ENCODE measurements at places on chromosomes 3 and 15.

GRCh38 chr3:170848292-170848917, 21.6 kb downstream of the RPL22L1 start:
- no peak for DNase-seq

DNA sequence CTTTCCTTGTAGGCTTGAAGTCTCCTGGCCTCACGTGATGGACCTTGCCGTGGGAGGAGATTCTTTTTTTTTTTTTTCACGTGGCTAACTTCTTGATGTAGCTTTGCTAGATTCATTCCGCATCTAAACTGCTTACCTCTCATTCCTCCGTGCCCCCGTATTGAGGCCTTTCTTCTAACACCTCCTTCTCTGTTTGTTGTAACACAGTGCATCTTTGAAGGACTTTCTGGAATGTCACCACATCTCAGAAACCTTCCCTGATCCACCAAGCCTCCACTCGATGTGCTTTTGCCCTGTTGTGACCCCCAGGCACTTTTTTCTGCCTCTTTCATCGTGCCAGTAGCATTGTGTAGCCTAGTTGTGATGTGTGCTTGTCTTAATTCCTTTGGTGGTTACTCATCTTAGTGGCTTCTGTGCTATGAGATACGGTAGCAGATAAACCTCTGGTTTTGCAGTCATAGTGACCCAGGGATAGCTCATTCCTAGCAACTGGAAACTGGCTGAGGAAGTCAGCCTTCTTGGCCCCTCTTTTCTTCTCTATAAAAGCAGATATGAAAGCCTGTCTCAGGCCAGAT, 1.6 kb upstream of the BNC1 start:
- no peak for DNase-seq

DNA sequence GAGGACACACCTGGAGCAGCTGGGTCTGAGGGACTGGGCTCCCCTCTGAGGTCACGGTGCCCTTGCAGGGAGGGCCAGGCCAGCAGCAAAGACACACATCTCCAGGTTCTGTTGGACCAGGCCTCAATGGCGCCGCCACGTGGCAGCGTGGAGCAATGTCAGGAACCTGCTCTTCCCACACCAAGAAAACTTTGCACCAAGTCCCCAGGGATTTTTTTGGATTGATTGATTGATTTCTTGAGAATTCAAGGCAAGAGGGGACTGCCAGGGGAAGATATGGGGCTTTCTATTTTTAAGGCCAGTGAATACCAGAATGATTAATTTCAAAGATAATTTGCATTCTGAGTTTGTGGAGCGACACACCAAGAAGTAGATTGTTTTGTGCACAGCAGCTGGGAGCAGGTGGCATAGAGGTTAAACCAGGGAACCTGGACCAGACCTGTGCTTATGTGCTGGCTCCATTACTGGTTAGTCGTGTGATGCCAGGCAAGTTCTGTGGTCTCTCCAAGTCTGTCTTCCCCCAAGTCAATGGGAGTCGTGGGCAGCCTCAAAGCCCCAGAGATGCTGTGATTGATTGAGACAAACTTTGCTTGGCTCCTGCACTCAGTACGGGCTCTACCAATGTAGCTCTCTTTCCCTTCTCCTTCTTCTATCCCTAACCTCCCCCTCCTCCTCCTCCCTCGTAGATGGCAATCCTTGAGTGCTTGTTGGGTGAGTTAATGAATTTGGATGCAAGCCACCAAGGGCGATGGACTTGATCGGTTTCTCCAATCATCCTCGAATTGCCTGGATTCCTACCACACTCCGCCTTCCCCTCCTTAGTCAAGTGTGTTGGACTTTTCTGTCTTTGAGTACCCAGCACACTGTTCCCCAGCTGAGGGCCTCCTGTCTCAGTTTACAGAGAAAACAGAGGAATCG, 96.2 kb upstream of the TRPM1 start:
- DNase-seq: no peak

GRCh38 chr3:128178782-128179483, 25.7 kb downstream of the EEFSEC start:
- no peak for DNase-seq

DNA sequence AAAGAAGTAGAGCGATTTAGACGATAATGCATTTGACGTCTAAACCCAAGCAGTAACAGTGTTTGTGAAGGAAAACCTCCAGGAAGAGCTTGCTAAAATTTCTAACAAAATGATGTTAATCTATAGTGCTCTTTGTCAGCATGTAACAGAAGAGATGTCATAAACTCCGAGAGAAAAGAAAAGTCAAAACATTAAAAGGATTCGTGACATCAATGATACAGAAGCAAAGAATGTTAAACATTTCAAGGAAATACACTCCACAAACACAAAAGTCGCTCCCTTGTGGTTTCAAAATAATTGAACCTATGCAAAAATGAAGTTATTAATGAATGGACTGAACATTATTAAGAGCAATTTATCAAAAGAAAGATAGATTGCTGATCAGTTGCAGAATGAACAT, 27.9 kb downstream of the AADAC start:
- DNase-seq: no peak

GRCh38 chr3:72629191-72629631, 219.0 kb downstream of the SHQ1 start:
- no peak for DNase-seq

DNA sequence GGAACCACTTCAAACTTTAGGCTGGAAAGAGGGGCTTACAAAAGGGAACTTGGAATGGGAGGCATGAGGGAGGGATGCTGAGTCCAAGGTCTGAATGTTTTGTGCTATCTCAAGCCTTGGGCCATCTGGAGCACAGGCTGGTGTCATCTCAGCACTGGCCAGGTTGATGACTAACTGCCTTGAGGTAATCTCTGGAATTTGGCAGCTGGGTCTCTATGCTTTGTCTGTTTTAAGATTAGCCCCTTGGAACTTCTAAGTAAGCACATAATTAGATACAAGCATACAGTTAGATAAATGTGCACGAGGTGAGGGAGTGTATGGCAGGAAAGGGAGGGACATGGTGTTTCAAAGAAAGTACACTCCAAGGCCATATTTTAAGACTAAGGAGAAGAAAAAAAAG, 252.4 kb upstream of the CCDC54 start:
- no peak for DNase-seq

DNA sequence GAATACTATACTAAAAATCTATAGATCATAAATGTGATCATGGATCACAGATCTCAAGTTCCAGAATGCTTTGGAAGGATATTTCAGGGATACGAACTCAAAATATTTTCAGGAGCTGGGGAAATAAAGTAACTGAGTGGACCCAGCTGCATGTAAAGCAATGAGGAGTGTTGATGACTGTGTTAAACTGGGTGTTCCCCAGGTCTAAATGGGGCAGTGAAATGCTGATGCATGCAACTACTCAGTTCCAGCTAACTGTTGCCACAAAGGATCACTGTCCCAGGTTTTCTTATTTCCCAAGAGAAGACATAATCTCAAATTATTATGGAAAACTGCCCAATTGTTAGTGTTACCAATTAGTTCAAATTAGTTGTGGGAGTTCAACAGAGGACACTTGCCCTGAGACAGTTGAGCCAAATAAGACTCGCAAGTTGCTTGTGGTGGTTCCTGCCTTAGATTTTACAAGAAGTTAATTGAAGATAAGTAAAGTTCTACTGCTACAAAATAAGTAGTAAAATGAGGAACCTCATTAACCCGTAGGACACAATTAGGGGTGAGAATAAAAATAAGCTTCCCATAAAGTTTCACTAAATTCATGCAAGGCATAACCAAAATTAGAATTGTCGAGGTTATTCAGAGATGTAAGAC, 66.3 kb upstream of the IL12A start:
- DNase-seq: no peak

DNA sequence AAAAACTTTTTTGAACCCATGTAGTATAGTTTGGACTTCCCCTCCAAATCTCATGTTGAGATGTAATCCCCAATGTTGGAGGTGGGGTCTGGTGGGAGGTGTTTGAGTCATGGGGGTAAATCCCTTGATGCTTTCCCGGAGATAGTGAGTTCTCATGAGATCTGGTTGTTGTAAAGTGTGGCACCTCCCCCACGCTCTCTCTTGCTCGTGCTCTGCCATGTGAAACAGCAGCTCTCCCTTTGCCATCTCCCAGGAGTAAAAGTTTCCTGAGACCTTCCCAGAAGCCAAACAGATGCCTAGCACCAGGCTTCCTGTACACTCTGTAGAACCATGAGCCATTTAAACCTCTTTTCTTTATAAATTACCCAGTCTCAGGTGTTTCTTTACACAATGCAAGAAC, 16.0 kb upstream of the RNU6-1 start:
- DNase-seq: no peak

DNA sequence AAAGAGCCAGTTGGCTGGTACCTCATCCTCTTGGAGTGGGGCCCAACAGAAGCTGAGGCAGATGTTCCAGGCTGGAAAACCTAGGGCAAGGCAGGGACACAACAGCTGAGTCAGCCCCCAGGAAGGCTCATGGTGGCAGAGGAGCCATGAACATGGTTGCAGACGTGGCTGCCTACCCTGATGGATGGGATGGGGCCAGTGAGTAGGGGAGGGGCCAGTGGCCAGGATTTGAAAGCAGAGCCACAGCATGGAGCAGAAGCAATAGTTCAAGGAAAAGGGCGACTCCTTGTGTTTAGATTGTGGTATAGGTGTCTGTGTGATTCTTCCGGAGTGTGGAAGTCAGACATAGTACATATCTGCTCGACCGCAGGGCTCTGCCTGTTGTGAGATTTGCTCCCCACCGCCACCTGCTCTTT, 24.2 kb downstream of the PXYLP1 start:
- no peak for DNase-seq

GRCh38 chr3:10189557-10190354, 25.0 kb downstream of the IRAK2 start:
- no peak for DNase-seq

- no peak for DNase-seq
These were observed 6.9 kb upstream of the SPTBN5 start for GRCh38 chr15:41900526-41901380.

GRCh38 chr3:115110830-115111229, 36.3 kb downstream of the ZBTB20 start:
- no peak for DNase-seq
